Nephron progenitor cell (in vitro differentiated cells): ENCODE measurements at places on chromosomes 6 and 20.

GRCh38 chr6:22079783-22080182 lies 217.1 kb downstream of the PRL start:
- no peaks in the 10 kb centered on the region for H3K27me3 ChIP-seq
- no peak for DNase-seq

- H3K36me3 ChIP-seq: no peaks in the 10 kb centered on the region
- DNase-seq: peak; percentile 13
- peaks cover 22% of the 10 kb centered on the region for H3K4me1 ChIP-seq
- H3K4me3 ChIP-seq: no peak overlapping the region
- peaks cover 6% of the 10 kb centered on the region for H3K27me3 ChIP-seq
- H3K27ac ChIP-seq: no peak overlapping the region
Measured at GRCh38 chr20:52747845-52748284, 224.3 kb upstream of the TSHZ2 start.

DNA sequence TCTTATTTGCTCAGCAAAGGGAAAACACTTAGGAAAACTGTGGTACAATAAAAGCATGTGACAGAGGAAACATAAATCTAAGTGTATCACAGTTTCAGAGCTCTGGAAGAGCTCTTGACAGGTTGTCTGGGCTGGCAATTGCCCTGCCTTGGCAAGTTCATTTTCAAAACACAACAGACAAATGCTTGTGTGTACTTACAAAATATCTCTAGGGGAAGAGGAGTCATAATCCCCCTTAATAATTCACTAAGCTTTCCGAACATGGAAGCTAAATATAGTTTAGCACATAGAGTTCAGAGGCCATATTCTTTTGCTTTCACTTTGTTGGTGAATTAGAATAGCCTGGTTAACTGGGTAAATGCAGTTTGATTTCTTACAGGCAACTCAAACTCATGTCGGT lies 211.6 kb upstream of the THEMIS start:
- H3K27ac ChIP-seq: no peak overlapping the region
- H3K4me3 ChIP-seq: no peak overlapping the region
- peaks cover 10% of the 10 kb centered on the region for H3K4me1 ChIP-seq
- H3K36me3 ChIP-seq: no peaks in the 10 kb centered on the region
- DNase-seq: no peak
- H3K27me3 ChIP-seq: peaks cover 4% of the 10 kb centered on the region

- H3K4me3 ChIP-seq: peak overlapping the region; percentile 98
- peak; percentile 57 for DNase-seq
- H3K36me3 ChIP-seq: peaks cover 3% of the 10 kb centered on the region
- no peak overlapping the region for H3K27ac ChIP-seq
- peaks cover 44% of the 10 kb centered on the region for H3K4me1 ChIP-seq
Measured at GRCh38 chr6:52362443-52363227, 684 bp downstream of the PAQR8 start.

GRCh38 chr6:68502946-68503345 lies 132.1 kb upstream of the ADGRB3 start:
- H3K27ac ChIP-seq: no peak overlapping the region
- DNase-seq: no peak

GRCh38 chr6:118739696-118740353 lies 88.4 kb upstream of the CEP85L start:
- H3K4me3 ChIP-seq: no peak overlapping the region
- DNase-seq: no peak

- no peak overlapping the region for H3K4me3 ChIP-seq
- no peaks in the 10 kb centered on the region for H3K36me3 ChIP-seq
- H3K27ac ChIP-seq: no peak overlapping the region
- DNase-seq: no peak
- H3K4me1 ChIP-seq: no peaks in the 10 kb centered on the region
- peaks cover 11% of the 10 kb centered on the region for H3K27me3 ChIP-seq
Measured at GRCh38 chr6:24589334-24589733, 56.7 kb downstream of the KIAA0319 start.

GRCh38 chr6:150719099-150719766 lies 119.5 kb downstream of the PLEKHG1 start:
- peaks cover 5% of the 10 kb centered on the region for H3K36me3 ChIP-seq
- H3K27me3 ChIP-seq: no peaks in the 10 kb centered on the region
- DNase-seq: no peak
- peak overlapping the region; percentile 53 for H3K27ac ChIP-seq

GRCh38 chr20:34988191-34988540 lies 32.5 kb downstream of the MYH7B start:
- H3K4me3 ChIP-seq: no peak overlapping the region
- H3K4me1 ChIP-seq: peaks cover 35% of the 10 kb centered on the region
- peaks cover 9% of the 10 kb centered on the region for H3K36me3 ChIP-seq
- H3K27me3 ChIP-seq: peaks cover 24% of the 10 kb centered on the region

- no peaks in the 10 kb centered on the region for H3K4me1 ChIP-seq
- peaks cover 15% of the 10 kb centered on the region for H3K36me3 ChIP-seq
- no peak overlapping the region for H3K27ac ChIP-seq
- peaks cover 10% of the 10 kb centered on the region for H3K27me3 ChIP-seq
- peak; percentile 48 for DNase-seq
Measured at GRCh38 chr6:26594730-26595632, 1.8 kb upstream of the ABT1 start.

DNA sequence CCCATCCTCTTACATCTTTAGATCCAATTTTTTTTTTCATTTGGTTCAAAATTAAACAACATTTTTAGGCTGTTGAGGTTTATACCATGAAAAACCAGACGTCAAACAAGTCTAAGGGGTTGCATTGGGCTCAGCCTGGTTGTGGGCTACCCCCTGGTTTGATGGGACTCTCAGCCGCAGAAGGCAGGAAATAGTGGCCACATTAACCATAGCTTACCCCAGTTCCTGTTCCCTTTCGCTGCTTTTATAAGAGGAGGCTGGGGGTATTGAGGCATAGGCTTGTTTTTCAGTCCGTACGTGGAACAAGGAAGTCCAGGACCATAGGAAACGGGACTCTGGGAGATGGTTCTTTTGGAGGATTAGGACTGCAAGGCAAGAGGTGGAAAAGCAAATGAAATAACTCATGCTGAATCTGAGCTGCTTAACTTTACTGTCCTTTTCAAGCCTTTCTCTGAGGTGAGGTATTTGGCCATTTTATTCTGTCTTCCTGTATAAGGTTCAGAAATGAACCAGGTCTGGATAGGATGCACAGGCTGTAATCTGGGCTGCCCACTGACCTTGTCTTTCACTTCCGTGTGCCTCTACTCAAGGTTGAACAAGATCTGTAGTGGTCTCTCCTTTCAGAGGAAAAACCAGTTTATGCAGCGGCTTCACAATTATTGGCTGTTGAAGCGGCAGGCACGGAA lies 7.7 kb downstream of the BRPF3 start:
- peaks cover 5% of the 10 kb centered on the region for H3K4me1 ChIP-seq
- H3K27me3 ChIP-seq: peaks cover 3% of the 10 kb centered on the region
- peaks cover 81% of the 10 kb centered on the region for H3K36me3 ChIP-seq
- no peak overlapping the region for H3K27ac ChIP-seq
- no peak for DNase-seq

GRCh38 chr20:55269913-55270312 lies 735.4 kb downstream of the CBLN4 start:
- H3K27ac ChIP-seq: no peak overlapping the region
- H3K27me3 ChIP-seq: peaks cover 9% of the 10 kb centered on the region
- H3K4me3 ChIP-seq: no peak overlapping the region
- DNase-seq: no peak
- H3K36me3 ChIP-seq: no peaks in the 10 kb centered on the region

DNA sequence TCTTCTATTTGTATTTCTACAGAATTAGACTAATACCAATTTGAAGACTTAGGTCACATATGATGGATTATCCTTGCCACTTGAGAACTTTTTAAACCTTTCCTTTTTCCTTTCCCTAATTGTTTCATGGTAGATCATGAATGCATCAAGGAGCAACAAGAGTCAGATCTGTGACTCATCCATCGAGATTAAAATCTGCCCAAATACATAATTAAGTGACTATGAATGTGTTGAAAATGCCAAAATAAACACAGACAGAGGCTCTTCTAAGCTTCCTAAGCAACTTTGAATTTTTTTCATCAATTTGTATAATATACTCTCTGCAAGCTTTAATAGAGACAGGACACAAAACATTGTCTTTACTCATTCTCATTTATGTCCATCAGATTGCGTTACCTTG lies 23.5 kb upstream of the HTR1E start:
- H3K4me1 ChIP-seq: no peaks in the 10 kb centered on the region
- H3K27me3 ChIP-seq: peaks cover 3% of the 10 kb centered on the region
- DNase-seq: no peak
- H3K36me3 ChIP-seq: no peaks in the 10 kb centered on the region
- no peak overlapping the region for H3K27ac ChIP-seq

DNA sequence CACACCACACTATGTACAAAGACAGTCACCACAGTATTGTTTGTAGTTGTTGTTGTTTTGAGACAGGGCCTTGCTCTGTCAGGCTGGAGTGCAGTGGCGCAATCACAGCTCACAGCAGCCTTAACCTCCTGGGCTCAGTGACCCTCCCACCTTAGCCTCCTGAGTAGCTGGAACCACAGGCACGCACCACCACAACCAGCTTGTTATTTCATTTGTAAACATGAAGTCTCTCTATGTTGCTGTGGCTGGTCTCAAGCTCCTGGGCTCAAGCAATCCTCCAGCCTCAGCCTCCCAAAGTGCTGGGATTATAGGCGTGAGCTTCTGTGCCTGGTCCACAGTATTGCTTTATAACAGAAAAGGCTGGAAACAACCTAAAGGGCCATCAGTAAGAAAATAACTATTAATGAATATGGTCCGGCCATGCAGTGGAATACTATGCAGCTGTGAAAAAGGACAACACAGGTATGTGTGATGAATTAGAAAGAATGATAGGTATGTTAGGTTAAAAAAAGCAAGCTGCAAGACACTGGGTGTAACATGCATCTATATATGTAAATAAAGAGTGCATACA lies 30.0 kb upstream of the PTGIS start:
- peaks cover 23% of the 10 kb centered on the region for H3K4me1 ChIP-seq
- no peak overlapping the region for H3K4me3 ChIP-seq
- no peaks in the 10 kb centered on the region for H3K36me3 ChIP-seq

GRCh38 chr6:7802662-7803061 lies 76.8 kb downstream of the BMP6 start:
- H3K4me3 ChIP-seq: no peak overlapping the region
- H3K27me3 ChIP-seq: no peaks in the 10 kb centered on the region
- peak overlapping the region; percentile 41 for H3K27ac ChIP-seq
- no peaks in the 10 kb centered on the region for H3K36me3 ChIP-seq

GRCh38 chr20:19817017-19817416 lies 59.0 kb downstream of the RIN2 start:
- peaks cover 61% of the 10 kb centered on the region for H3K36me3 ChIP-seq
- H3K27ac ChIP-seq: peak overlapping the region; percentile 64
- no peak for DNase-seq
- H3K27me3 ChIP-seq: no peaks in the 10 kb centered on the region
- H3K4me3 ChIP-seq: no peak overlapping the region
- H3K4me1 ChIP-seq: peaks cover 37% of the 10 kb centered on the region

DNA sequence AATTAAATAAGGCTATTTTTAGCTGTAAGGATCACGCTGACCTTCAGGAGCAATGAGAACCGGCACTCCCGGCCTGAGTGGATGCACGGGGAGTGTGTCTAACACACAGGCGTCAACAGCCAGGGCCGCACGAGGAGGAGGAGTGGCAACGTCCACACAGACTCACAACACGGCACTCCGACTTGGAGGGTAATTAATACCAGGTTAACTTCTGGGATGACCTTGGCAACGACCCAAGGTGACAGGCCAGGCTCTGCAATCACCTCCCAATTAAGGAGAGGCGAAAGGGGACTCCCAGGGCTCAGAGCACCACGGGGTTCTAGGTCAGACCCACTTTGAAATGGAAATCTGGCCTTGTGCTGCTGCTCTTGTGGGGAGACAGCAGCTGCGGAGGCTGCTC lies 84.0 kb downstream of the RAMACL start:
- peaks cover 13% of the 10 kb centered on the region for H3K27me3 ChIP-seq
- peaks cover 14% of the 10 kb centered on the region for H3K36me3 ChIP-seq
- H3K4me1 ChIP-seq: peaks cover 15% of the 10 kb centered on the region

- no peak overlapping the region for H3K27ac ChIP-seq
- DNase-seq: no peak
- H3K27me3 ChIP-seq: peaks cover 16% of the 10 kb centered on the region
- peaks cover 4% of the 10 kb centered on the region for H3K4me1 ChIP-seq
Measured at GRCh38 chr6:144158133-144158532, 7.8 kb downstream of the STX11 start.

GRCh38 chr6:11198663-11199603 lies 33.5 kb downstream of the NEDD9 start:
- no peak for DNase-seq
- H3K27me3 ChIP-seq: no peaks in the 10 kb centered on the region
- no peak overlapping the region for H3K4me3 ChIP-seq
- H3K36me3 ChIP-seq: peaks cover 80% of the 10 kb centered on the region
- peak overlapping the region; percentile 30 for H3K27ac ChIP-seq
- H3K4me1 ChIP-seq: peaks cover 50% of the 10 kb centered on the region

- DNase-seq: no peak
- H3K36me3 ChIP-seq: no peaks in the 10 kb centered on the region
- H3K4me1 ChIP-seq: peaks cover 6% of the 10 kb centered on the region
- H3K4me3 ChIP-seq: no peak overlapping the region
Measured at GRCh38 chr6:20706238-20706938, 172.1 kb downstream of the CDKAL1 start.
